Endothelial cell of coronary artery (primary cell): ENCODE measurements at places on chromosomes 2 and 18. TPM values are rescaled to one million over a fixed set of nuclear protein-coding genes. Genes with fewer than 3 reads are reported as not detected.

The CDCA7 gene
- 5.7 and 7.1 TPM in 2 replicates for total RNA-seq

The CFC1 gene
- total RNA-seq: not detected in 2 replicates

The TTN gene
- total RNA-seq: 0.66 and 3.3 TPM in 2 replicates

The SLC1A4 gene
- total RNA-seq: 9.2 and 19.4 TPM in 2 replicates

The PRKCE gene
- total RNA-seq: 37.1 and 42.9 TPM in 2 replicates

The ZNF519 gene
- total RNA-seq: 3.3 TPM in 2 replicates

The VIT gene
- 0.09 and 0.90 TPM in 2 replicates for total RNA-seq

The MYL12A gene
- 1,310 and 1,573 TPM in 2 replicates for total RNA-seq

The ZNF513 gene
- 6.2 and 7.6 TPM in 2 replicates for total RNA-seq

The DSG1 gene
- total RNA-seq: not detected in 2 replicates

The FRZB gene
- total RNA-seq: not detected in 2 replicates

The ALLC gene
- not detected in 2 replicates for total RNA-seq

The CRYGC gene
- not detected in 2 replicates for total RNA-seq

The PPP1R1C gene
- total RNA-seq: not detected in 2 replicates

The DQX1 gene
- 0.09 TPM in 1 of 2 replicates, not detected in the other for total RNA-seq

The CD8B2 gene
- not detected in 2 replicates for total RNA-seq

The CROCC2 gene
- not detected in 2 replicates for total RNA-seq

The UGT1A8 gene
- not detected in 2 replicates for total RNA-seq

The POMC gene
- total RNA-seq: 0.09 and 0.66 TPM in 2 replicates

The MTIF2 gene
- 32.8 and 37.5 TPM in 2 replicates for total RNA-seq

The B3GNT2 gene
- 20.2 and 29.9 TPM in 2 replicates for total RNA-seq

The DDX18 gene
- 42.1 and 50.9 TPM in 2 replicates for total RNA-seq
